ENCODE measurements at places on chromosomes 6 and 20.
A peak's percentile ranks its signal among the peaks of the same experiment; 100 is the strongest.

DNA sequence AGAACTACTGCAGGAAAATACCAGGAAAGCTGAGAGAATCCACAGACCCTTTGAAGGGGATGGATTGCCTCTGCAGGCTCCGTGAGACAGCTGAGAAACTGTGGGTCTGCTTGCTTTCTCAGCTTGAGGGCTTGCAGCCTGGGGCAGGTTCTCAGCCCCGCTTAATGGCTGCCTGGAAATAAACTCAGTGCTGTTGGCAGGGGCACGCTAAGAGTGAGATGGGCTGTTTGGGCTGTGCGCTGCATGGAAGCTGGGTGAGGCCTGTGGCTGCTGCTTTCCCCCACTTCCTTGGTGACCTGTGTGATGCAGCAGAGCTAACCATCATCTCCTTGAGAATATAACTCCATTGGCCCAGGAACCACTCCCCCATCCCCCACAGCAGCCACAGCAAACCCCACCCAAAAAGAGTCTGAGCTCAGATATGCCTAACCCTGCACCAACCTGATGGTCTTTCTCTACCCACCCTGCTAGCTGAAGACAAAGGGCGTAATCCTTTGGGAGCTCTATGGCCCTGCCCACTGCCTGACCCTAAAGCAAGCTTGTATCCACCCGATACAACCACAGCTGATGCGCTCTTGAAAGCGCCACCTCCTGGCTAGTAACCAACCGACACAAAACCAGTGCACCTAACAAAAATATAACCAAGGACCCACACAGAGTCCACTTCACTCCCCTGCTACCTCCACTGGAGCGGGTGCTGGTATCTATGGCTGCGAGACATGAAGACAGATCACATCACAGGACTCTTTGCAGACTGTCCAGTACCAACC is 800.6 kb upstream of the MAP3K7 start:
- no peak for DNase-seq

GRCh38 chr20:62305149-62305764 is 2.5 kb downstream of the ADRM1 start:
- DNase-seq: no peak

GRCh38 chr6:39421383-39422225 is 99.1 kb upstream of the KCNK16 start:
- DNase-seq: no peak

GRCh38 chr6:41209547-41210320 is 8.8 kb upstream of the TREML2 start:
- DNase-seq: no peak

- DNase-seq: no peak
These were observed 301.1 kb upstream of the QKI start for GRCh38 chr6:163113358-163113962.

- peak; percentile 26 for DNase-seq
These were observed 245.3 kb downstream of the OGFRL1 start for GRCh38 chr6:71533939-71534379.

DNA sequence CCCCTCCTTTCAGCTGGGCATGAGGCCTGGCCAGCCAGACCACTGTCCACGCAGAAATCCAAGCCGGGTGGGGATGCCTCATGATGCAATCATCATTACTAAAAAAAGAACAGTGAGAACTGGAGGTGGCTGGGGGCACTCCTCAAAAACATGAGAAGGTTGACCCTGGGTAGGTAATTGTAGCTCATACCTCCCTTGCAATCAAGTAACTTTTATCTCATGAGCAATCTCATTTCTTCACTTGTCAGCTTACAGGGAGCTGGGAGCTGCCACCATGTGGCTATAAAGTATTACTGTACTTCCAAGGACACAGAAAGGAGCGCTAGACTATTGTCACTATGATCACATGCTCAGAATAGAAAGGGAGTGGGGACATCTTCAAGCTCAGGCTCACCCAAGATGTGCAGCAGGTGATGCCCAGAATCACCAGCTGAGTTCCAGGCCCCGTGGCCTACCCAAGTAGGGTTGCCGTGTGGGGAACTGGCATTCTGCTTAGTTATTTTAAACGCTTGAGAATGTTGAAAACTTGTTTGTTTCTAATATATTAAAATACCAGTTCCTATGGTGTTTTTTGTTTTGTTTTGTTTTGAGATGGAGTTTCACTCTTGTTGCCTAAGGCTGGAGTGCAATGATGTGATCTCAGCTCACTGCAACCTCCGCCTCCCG is 3.0 kb upstream of the CDH26 start:
- DNase-seq: no peak

- no peak for DNase-seq
These were observed 61.2 kb downstream of the C6orf52 start for GRCh38 chr6:10633216-10633615.

- no peak for DNase-seq
These were observed 685.3 kb upstream of the MARCKS start for GRCh38 chr6:113171882-113172281.

- peak; percentile 68 for DNase-seq
These were observed 89.6 kb upstream of the NHSL1 start for GRCh38 chr6:138588805-138589434.

GRCh38 chr6:37373822-37374471 is 20.2 kb downstream of the RNF8 start:
- DNase-seq: no peak

Data from HuH-7 (cell line).